ENCODE measurements at places on chromosomes 5 and 9.

DNA sequence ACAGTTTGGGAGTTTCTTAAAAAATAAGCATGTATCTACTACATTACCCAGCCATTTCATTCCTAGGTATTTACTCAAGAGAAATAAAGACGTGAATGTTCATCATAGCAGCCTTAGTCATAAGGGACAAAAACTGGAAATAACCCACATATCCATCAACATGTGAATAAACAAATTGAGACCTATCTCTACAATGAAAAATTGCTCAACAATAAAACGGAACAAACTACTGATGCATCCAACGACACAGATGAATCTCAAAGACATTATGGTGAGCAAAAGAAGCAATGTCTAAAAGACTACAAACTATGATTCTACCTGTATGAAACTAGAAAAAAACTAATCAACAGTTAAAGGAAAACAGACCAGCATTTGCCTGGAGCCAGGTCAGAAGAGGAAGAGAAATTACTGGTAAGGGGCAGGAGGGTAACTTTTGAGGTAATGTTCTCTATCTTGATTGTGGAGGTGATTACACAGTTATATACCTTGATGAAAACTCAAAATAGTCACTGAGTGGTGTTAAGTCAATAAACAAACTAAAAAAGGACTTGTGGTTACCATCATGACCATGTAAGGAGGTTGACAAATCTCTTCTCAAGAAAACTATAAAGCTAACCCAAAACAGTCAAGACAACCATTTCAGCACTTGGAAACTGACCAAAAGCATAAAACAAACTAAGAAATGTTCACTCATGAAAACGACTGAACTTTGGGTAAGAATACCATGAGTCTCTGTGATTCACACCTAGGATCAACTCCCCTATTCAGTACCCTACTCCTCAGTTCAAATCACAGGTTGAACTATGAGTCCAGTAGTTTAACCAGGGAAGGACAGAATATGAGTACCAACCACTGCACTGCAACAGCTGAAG lies 10.4 kb downstream of the UIMC1 start:
- DNase-seq = no peak

GRCh38 chr9:115604831-115605483 lies 487.0 kb upstream of the TNC start:
- no peak for DNase-seq

- no peak for DNase-seq
Measured at GRCh38 chr5:32828492-32828891, 117.4 kb downstream of the NPR3 start.

DNA sequence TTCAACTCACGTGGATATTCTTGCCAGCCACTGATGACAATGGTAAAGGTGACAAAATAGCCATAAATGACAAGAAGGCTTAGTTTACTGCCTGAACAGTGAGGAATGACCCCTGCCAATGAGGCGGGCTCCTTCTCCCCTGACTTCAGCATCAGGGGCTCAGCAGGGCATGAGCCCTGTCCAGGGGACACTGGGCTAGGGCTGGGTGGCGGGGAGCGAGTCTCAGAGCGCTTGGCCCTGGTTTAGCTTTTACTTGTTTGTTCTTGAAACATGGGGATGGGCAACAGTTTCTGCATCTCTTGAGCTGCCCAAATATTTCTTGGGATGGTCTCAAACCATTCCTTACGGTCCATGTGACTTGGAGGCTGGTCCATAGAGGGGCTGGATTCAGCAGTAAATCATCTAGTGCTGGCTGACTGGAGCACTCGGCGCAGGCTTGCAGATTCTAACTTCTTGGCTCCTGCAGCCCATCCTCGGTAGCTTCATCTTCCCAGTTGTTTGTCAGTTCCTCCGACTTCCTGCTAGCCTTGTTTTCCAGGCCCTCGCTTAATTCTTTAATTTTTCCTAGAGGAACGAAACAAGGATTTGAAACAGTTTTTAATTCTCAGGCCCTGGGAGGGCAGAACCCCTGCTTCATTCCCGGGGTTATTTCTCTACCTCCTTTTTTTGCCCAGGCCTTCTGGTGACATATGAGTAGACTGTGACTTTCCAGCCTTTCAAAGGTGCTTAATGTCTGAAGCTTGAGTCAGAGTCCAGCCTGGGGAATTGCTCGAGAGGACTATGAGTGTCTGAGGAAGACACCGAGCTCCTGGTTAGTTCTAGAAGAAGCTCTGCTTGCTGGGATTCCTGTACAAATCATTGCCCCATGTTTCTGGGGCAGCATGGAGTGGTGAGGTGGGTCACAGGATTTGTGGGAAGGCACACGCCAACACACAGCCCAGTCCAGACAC lies 4.5 kb upstream of the HMCN2 start:
- no peak for DNase-seq

GRCh38 chr5:12659686-12660085 lies 755.4 kb upstream of the CTNND2 start:
- no peak for DNase-seq

GRCh38 chr9:74753650-74754049 lies 134.1 kb downstream of the TRPM6 start:
- no peak for DNase-seq

DNA sequence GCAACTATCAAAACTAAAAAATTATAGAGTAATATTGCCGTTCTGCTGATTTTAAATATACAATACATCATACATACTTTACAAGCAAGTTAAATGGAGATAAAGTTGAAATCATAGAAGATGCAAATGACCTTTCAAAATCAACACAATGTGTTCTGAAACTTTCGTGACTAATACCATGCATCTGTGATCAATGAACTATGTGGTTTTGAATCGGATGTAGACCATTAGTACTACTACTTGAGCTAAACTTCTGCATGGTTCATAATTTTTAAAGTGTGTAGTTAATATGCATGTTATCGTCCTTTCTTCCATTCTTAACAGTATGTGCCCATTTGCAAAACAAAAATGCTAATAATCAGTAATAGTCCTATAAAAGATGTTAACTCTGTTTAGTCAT lies 11.3 kb upstream of the PHF2 start:
- DNase-seq = no peak

DNA sequence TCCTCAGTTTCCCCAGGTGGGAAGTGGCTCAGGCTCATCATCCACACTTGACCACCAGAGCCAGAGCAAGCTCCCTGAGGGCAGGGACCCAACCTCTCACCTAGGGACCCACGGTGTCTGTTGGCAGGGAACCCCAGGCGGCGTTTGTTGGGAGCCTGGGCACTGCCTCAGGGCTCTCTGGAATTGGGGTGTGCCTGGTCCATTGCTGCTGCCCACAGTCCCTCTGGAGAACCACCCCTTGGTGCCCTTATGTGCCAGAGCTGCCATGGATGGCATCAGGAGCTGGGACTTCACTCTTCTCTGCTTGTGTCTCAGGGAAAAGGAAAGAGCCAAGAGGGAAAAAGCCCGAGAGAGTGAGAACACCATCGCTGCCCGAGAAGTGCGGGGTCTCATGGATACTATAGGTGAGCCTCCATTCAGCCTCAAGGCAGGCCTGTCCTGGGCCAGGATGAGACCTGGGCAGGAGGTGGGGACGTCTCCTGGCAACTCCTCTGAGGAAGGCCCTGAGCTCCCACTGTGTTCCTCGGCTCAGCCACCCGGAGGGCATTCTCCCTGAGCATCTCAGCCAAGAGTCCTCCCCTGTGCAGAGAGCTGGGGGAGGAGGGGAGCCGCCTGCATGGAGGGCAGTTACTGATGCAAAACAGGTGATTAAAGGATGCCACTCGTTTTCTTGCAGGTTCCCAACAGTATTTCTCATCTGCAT lies 4.5 kb downstream of the CCDC180 start:
- DNase-seq = no peak

GRCh38 chr9:136437430-136437829 lies 2.2 kb downstream of the INPP5E start:
- no peak for DNase-seq

- no peak for DNase-seq
Measured at GRCh38 chr5:92518318-92518904, 1062.6 kb downstream of the NR2F1-AS1 start.

GRCh38 chr5:35151146-35151920 lies 79.0 kb downstream of the PRLR start:
- DNase-seq = no peak

GRCh38 chr5:57262541-57262940 lies 88.7 kb downstream of the GPBP1 start:
- no peak for DNase-seq

GRCh38 chr5:116442095-116442534 lies 132.5 kb downstream of the SEMA6A start:
- no peak for DNase-seq

DNA sequence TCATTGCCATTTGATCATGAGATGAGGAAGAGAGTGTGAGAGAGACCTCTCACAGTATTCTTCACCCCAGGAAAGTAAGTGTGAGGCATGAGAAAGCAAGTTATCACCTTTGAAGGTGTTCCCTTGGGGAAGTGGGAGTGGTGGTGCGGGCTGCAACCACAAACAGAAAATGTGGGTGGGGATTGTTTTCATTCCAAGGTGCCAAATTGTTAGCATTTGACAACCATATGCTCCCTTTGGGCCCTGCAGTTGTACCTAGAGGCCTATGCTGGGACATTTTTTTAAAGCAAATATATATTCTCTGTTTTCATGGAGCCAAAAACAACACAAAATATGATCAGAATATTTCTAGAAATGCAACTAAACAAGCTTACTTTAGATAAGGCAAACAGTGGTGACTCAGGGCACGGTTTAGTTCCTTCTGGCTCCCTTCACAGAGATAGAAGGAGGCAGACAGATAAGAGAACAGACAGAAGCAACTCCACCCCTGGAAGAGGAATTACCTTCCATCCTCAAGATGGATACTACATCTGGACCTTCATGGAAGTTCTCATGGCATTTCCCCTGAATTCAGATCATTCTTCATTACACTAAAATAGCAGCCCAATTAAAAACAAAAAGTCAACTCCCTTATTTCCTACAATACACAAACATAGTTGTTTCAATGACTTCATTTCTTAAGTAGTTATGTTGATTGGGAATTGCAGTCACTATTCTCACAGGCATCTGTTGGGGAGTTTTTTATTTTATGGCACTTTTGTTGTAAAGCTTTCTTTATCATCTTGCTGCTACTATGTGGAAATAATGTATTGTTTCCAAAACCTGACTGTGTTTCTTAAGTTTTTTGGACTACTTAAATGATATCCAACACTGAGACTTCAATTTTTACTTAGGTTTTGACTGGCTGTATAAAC lies 416.6 kb downstream of the PLK2 start:
- no peak for DNase-seq

DNA sequence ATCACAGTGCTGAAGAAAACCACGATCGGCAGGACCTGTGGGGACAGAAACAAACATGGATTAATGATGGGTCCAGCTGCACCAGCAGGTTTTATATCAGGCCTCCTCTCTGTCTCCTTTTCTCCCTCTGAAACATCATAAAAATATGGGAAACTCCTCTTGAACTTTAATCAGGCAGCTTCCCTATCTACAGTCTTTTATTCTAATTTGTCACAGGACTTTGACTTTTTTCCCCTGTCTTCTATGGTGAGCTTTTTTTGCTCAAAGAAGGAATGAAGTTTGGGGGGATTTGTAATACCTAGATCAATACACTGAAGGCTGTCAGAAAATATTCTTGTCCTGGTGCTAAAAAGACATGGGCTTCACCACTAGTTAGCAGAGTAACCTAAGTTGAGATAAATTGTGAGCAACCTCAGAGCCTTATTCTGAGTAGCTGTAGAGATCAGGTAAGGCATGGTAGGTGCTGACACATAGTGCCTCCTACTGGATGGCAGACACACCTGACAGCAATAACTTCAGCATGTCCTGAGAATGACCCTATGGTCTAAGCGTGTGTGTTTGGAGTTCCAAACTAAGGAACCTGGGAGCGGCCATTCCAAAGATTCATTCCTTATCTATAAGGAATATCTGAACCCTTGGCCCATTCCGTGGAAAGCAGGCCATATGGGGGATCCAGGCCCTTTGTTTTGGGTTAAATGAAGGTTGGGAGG lies 46.2 kb downstream of the SLC28A3 start:
- no peak for DNase-seq

GRCh38 chr5:53083927-53084326 lies 25.6 kb downstream of the MOCS2 start:
- DNase-seq = no peak

DNA sequence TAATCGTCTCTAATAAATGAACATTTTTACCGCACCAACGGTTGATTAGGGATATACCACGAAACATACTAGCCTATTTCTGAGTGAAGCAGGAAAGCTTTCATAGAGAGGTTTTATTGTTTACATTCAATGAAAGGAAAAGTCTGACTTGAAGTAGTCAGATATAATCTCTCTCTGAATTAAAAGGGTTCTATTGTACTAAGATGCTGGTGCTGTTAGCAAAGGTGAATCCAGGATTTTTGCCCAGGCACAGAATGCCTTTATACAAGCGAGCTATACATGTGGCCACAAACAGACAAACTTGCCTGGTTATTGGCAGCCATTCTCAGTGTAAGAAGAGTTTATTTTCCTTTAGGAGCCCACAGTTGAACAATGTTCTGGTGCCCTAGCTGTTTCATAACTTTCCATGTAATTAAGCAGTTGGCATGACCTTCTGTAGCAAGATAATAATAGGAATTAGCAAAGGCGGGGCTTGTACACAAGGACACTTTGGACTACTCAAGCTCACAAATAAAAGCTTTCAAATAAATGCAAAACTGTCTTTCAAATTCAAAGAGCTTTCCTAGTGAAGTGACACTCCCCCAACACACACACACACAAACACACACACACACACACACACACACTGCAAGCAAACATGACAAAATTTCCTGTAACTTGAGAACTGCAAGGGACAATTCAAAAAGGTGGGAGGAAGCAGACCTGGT lies 198.7 kb upstream of the MAP3K1 start:
- DNase-seq = no peak

DNA sequence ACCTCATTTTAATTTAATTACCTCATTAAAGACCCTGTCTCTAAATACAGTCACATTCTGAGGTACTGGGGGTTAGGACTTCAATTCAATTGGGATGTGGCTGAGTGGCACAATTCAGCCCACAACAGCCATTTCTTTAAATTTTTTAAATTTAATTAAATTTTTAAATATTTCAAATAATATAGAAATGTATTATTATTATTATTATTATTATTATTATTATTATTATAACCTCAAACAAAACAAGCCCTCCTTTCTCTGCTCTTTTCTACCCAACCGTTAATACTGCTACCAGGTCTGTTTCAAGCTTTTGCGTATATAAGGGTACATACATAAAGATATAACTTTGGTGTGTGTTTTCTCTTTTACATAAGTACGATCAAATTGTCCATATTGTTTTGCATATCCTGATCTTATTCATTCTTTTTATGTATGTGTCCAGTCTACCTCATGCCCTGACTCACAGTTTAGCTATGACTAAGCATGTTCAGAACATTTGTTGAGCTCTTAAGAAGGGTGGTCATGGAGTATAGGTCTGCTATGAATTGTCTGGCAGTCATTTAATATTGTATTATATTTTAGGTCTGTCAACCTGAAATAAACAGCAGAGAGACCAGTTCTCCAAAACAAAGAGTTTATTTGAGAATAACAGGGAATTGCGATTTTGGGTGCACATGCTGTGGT lies 16.1 kb upstream of the RAB14 start:
- DNase-seq = no peak

GRCh38 chr9:134173127-134174072 lies 9.0 kb upstream of the RNU6ATAC start:
- DNase-seq = no peak
